ENCODE measurements at places on chromosomes 16 and 17.

DNA sequence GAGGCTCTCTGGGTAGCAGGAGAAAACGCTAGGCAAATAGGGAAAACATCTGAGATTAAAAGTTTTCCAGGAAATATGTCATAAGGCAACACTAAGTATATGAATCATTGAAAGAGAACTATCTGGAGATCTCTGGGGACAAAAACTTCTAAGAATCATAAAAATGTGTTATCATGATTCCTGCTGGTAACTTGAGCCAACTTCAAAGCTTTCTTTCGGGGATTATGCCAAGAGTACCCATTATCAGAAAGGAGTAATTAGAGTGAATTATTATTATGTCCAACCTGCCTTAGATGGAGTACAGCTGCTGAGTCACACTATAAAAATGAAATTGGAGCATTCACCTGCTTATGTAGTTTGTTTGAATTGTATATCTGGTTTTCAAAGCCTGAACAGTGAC, 488.5 kb upstream of the SOX9 start:
- DNase-seq, result no peak

- no peak for DNase-seq
These were observed 12.2 kb upstream of the MRPS23 start for GRCh38 chr17:57861790-57862693.

DNA sequence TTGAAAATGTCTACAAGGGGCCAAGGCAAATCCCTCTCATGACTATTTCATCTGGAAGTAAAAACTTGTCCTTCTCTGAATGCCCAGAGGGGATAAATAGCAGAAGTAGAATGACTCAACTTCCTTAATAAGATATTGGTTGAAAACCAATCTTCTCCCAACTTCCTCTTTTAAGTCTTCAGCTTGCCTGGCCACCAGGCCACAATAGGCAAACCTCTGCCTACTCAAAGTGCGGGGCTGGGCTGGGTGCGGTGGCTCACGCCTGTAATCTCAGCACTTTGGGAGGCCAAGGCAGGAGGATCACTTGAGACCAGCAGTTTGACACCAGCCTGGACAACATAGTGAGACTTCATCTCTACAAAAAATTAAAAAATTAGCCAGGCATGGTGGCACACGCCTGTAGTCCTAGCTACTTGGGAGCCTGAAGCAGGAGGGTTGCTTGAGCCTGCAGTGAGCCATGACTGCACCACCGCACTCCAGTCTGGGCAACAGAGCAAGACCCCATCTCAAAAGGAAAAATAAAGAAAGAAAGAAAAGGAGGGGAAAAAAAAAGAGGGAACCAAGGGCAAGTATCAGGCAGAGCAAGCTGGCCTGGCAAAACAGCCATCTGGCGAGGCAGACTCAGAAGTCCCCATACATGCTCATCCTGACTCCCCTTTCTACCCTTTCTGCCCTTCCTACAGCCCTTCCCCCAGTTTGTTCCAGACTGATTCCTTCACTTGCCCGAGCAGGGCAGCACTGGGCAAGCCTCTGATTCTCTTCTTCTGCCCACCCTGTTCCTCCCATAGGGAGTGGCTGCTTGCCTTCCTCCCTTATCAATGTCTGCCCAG, 20.6 kb downstream of the MAP3K14 start:
- DNase-seq, result no peak

- DNase-seq, result no peak
These were observed 4.3 kb downstream of the MPO start for GRCh38 chr17:58276423-58276822.

DNA sequence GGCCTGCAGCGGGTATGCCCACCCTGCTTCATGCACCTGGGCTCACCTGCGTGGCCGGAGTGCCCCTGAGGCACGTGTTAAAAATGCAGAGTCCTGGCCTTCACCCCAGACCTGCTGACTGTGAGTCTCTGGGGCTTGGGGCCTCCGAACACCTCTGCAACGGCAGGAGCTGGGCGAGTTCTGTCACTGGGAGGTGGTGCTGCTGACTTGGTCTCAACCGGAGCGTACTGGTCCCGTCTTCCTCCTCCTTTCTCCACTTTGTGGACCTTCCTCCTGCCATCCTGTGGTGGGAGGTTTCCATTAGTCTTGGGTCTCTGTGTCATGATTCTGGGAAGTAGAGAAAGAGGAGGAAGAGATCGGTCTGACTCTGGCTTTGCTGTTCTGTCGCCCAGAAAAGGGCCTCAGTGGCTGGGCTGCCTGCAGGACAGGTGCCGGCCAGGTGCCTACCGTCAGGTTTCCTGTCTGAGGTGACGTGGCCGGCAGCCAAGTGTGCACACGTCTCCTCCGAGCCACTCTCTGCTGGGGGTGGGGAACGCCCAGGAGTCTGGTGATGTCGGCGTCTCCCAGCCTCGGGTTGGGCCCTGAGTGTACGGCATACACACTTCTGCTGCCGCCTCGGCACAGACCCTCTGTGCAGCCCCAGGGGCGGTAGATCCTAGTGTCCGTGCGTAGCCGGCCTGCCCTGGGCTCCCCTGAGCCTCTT, 6.9 kb downstream of the TSC2 start:
- DNase-seq, result no peak

- DNase-seq, result no peak
These were observed 47.2 kb downstream of the TNRC6A start for GRCh38 chr16:24776501-24777220.

DNA sequence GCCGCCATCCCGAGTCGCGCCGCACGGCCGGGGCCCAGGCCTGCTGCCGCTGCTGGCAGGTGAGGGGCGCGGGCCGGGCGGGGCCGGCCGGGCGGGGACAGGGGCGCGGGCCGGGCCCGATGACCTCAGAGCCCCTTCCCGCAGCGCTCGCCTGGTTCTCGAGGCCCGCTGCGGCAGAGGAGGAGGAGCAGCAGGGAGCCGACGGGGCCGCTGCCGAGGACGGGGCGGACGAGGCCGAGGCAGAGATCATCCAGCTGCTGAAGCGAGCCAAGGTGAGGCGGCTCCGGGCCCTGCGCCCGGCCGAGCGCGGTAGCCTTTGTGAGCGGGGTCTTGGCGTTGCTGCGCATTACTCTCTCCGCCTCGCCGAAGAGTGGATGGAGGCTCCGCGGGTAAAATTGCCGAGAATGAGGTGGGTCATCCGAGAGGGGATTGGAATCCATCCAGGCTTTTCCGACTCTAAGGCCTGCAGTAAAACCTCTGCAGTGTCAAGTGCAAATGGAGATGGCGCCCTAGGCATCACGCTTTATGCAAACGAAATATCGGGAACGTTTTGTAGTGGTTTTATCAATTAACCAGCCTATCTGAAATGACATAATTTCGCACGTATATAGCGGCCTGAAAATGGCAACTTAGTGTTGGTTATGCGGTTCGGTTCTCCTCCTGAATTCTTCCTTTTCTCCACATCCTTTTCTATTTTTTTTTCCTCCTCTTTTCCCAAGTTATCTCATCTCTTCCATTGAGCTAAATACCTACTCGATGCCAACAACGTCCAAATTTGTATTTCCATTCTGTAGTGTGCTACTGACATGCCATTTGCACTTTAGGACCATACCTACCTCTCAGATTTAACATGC, 577 bp downstream of the TTC19 start:
- peak; percentile 66 for DNase-seq

- no peak for DNase-seq
These were observed 248.8 kb upstream of the TBX2 start for GRCh38 chr17:61150686-61151299.

DNA sequence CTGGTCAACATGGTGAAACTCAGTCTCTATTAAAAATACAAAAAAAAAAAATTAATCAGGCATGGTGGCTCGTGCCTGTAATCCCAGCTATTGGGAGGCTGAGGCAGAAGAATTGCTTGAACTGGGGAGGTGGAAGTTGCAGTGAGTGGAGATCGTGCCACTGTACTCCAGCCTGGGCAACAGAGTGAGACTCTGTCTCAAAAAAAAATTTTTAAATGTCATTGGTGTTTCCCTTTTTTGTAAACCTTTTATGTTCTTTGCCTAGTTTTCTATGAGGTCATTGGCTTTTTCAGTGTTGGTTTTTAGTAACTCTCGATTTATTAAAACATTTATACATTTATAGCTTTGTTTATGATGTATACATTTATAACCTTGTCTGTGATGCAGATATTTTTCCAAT, 18.2 kb downstream of the NLRC5 start:
- no peak for DNase-seq

DNA sequence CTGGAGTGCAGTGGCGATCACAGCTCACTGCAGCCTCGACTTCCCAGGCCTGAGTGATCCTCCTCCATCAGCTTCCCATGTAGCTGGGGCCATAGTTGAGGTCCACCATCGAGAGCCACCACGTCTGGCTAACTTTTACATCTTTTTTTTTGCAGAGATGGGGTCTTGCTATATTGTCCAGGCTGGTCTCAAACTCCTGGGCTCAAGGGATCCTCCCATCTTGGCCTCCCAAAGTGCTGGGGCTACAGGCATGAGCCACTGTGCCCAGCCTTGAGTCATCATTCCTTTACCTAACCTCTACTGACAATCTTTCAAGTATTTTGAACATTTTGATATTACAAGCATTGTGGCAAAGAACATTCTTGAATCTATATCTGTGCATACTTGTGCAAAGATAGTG, 9.4 kb upstream of the CCDC92B start:
- no peak for DNase-seq

- DNase-seq, result no peak
These were observed 45.0 kb upstream of the SMURF2 start for GRCh38 chr17:64707050-64707591.

- DNase-seq, result no peak
These were observed 23.0 kb downstream of the JPH3 start for GRCh38 chr16:87625241-87625797.

DNA sequence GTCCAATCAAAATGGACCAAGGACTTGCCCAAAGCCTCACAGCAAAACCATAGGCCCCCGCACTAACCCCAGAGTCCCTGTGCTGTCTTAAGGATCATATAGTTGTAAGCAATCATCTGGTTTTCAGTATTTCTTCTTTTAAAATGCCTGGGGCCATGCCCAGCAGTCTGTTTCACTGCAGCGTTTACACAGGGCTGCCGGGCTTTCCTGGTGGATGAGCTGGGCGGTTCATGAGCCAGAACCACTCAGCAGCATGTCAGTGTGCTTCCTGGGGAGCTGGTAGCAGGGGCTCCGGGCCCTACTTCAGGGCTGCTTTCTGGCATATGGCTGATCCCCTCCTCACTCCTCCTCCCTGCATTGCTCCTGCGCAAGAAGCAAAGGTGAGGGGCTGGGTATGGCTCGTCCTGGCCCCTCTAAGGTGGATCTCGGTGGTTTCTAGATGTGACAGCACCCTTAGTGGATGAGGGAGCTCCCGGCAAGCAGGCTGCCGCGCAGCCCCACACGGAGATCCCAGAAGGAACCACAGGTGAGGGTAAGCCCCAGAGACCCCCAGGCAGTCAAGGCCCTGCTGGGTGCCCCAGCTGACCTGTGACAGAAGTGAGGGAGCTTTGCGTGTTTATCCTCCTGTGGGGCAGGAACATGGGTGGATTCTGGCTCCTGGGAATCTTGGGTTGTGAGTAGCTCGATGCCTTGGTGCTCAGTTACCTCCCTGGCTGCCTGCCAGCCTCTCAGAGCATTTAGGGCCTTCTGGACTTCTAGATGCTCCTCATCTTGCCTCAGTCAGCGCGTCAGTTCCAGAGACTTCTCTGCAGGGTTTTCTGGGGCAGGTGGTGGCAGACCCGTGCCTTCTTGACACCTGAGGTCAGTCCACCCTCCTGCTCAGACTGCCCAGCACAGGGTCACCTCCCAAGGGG, 24.8 kb upstream of the STH start:
- DNase-seq, result no peak

GRCh38 chr17:30323262-30323894, 10.5 kb downstream of the TMIGD1 start:
- no peak for DNase-seq

DNA sequence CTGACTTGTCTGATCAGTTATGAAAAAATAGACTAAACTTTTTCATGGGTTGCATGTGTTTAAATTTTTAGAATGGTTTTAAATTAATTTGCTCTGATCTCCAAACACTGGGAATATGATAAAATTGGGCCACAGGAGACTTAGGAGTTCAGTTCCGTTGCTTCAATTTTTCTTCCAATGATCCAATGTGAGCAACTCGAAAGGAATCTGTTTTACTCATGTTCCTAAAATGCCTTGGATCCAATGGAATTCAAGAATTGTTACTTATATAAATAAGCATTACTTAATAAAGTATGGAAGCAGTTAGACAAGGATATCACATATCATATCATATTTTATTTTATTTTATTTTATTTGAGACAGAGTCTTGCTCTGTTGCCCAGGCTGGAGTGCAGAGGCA, 56.0 kb upstream of the NACA2 start:
- DNase-seq, result no peak

GRCh38 chr17:63542218-63542545, 8.1 kb upstream of the DCAF7 start:
- no peak for DNase-seq

DNA sequence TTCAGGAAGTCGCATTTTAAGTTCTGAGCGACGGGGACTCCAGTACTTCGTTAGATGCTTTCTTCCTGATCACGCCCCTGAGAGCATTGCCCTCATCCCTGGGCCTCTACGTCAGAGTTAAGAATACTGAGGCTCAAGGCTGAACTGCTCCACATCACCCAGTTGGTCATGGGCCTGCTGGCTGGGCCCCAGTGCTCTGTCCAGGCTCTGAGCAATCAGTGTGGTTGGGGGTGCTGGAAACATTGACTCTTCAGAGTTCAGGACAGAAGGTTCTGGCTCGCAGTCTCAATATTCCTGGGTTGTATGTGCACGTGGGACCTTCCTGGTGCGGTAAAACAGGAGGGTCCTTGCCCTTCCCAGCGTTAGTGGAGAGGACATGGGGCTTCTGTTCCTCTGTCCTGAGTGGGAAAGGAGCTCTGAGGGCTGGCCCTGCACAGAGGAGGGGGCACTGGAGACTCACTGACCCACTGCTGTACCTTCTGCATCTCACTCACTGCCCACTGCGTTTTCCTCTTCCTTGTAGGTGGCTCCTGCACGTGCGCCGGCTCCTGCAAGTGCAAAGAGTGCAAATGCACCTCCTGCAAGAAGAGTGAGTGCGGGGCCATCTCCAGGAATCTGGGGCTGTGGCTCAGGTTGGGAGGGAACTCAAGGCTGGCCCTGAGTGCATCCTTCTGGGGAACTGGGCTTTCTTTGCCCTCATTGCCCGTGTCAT, 518 bp downstream of the MT1E start:
- no peak for DNase-seq

DNA sequence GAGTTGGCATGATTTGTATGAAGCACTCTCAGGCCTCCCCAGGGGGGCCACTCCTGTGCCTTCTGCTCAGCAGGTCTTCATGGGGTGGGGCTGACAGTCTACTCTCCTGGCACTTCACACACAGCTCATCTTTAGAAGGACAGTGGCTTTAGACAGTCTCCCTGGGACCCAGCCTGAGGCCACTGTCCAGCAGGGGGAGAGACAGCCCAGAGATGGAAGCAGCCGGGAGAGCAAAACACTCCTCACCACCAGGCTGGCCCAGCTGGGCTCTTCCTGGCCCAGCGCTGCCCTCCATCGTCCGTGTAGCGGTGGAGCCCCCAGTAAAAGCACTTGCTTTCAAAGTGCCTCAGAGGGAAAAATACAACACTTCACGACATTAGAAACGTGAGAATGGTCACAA, 62.0 kb upstream of the CRHR1 start:
- DNase-seq, result no peak
